ENCODE measurements at places on chromosomes 7 and 10. TPM values are rescaled to one million over a fixed set of nuclear protein-coding genes. Genes with fewer than 3 reads are reported as not detected.

DNA sequence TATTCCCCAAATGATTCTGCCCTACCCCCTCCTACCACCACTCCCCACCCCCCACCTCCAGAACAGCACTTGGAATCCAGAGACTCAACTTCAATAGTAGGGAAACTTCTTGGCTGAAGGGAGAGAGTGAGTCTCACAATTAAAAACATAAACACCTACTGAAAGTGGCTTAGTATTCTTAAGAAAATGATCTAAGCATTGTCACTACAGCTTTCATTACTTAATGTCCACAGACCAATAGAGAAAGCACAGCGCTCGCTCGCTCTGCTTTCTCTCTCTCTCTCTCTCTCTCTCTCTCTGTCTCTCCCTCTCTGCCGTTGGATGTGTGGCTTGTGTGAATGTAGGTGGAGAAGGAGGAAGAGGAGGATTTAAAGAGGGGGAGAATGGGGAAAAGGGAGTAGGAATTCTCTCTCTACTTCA lies 1.5 kb upstream of the SEMA3A start:
- no peaks in the 10 kb centered on the region for H3K4me1 ChIP-seq
- no peaks in the 10 kb centered on the region for H3K36me3 ChIP-seq
- no peak overlapping the region for H3K4me3 ChIP-seq
- no peak for DNase-seq

DNA sequence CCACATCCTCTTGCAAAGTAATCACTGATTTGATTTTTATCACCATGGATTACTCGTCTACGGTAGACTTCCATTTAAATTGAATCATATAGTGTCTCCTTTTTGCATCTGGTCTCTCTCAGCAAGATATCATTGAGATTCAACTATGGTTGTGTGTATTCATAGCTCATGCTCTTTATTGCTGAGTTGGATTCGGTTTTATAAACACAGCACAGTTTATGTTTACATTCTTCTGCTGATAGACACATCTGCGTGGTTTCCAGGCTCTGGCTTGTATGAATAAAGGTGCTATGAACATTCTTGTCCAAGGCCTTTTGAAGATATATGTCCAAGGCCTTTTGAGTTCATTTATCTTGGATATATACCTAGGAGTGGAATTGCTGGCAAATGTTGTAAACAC lies 356.5 kb upstream of the CELF2 start:
- no peaks in the 10 kb centered on the region for H3K36me3 ChIP-seq
- peaks cover 12% of the 10 kb centered on the region for H3K27me3 ChIP-seq
- no peak overlapping the region for H3K4me3 ChIP-seq
- no peaks in the 10 kb centered on the region for H3K4me1 ChIP-seq

GRCh38 chr10:130516141-130516735 lies 380.0 kb downstream of the GLRX3 start:
- no peaks in the 10 kb centered on the region for H3K27me3 ChIP-seq
- no peak overlapping the region for H3K27ac ChIP-seq
- H3K4me1 ChIP-seq: no peaks in the 10 kb centered on the region
- H3K36me3 ChIP-seq: no peaks in the 10 kb centered on the region

- no peak overlapping the region for H3K4me3 ChIP-seq
- H3K27me3 ChIP-seq: peaks cover 49% of the 10 kb centered on the region
These were observed 107.0 kb upstream of the INSIG1 start for GRCh38 chr7:155190688-155191087.

The TMEM270 gene
- total RNA-seq: 0.72 TPM

The ICA1 gene
- 33.8 TPM for total RNA-seq

- no peak for DNase-seq
- H3K4me1 ChIP-seq: no peaks in the 10 kb centered on the region
- H3K27me3 ChIP-seq: peaks cover 8% of the 10 kb centered on the region
- no peak overlapping the region for H3K4me3 ChIP-seq
These were observed 9.9 kb upstream of the PSMG3 start for GRCh38 chr7:1579481-1580421.

DNA sequence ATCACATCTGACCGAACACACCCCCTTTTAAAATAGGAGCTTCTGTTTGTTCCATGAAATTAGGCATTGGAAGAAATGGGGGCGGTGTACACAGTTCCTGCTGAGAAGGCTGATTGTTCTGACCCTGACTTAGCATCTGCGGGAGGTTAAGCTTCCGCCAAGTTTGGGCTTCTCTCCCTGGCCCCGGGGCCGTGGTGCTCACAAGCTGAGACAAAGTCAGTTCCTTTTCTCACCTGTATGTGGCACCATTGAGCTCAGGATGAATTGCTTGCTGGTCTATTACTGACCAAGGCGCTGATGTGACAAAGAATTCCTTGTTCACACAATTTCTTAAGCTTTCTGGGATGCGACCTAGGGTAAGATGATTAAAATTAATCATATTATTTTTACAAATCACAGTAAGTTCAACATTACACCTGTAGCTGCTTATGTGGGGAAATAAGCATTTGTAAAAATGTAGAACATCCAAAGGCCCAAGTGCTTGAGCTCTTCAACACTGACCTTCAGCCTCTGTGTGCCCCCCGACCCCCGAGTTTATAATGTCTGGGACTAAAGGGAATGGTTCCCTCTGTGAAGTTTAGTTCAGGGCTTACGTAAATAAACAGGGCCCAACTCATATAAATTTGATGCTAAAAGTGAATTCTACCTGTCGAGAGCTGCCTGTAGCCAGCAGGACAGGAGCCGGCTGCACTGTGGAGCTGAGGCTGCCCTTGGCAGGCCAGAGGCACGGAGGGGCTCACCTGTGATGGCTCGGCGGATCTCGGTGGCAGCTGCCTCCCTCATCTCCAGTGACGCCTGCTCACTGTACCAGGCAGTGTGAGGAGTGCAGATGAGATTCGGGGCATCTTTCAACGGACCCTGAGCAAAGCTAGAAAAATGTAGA lies 50.8 kb downstream of the ZRANB1 start:
- H3K4me3 ChIP-seq: no peak overlapping the region
- no peak for DNase-seq
- H3K27ac ChIP-seq: no peak overlapping the region
- H3K4me1 ChIP-seq: no peaks in the 10 kb centered on the region
- no peaks in the 10 kb centered on the region for H3K36me3 ChIP-seq
- no peaks in the 10 kb centered on the region for H3K27me3 ChIP-seq

The ZNF425 gene
- 5.2 TPM for total RNA-seq

DNA sequence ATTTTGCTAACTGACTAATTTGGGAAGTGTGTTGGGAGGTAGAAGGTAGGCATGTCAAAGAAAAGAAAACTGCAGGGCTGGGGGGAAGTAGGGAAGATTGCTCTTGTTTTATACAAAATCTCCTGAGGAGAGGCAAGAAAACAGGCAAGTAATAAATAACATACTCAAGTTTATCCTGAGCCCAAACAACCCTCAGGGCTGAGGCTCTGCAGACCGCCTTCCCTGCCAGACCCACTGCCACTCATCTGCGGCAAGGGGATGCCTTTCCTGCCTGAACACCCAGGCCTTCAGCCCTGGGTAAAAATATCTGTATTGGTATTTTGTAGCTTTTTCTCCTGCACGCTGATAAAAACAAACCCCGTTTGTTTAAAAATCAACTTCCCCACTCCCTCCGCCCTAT lies 399.8 kb upstream of the NFE2L3 start:
- H3K4me3 ChIP-seq: no peak overlapping the region
- no peaks in the 10 kb centered on the region for H3K36me3 ChIP-seq
- H3K27ac ChIP-seq: no peak overlapping the region
- no peaks in the 10 kb centered on the region for H3K4me1 ChIP-seq
- H3K27me3 ChIP-seq: peaks cover 73% of the 10 kb centered on the region

DNA sequence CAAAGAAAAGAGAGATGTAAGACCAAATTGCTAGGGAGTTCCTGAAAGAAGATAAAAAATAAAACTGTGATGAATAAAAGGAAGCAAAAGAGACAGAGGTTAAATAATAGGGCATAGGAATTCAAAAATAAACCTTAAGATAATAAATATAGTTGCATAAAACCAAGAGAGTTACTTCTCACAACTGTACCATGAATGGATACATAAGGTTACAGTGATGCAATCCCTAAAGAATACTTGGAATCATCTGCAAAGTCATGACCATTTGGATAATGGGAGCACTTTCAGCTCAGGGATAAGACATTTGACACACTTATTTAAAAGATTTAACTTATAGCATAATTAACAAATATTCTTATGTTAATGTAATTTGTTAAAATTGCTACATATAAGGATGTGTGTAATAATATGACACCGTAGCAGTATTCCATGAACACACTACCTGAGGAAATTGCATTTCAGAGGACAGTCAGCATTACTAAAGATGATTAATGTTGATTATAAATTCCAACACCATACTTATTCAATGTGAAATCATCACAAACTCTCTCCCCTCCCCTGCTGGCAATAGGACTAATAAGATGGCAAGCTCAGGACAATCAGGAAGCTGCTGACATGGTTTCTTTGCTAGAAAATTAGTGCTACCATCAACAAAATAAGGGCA lies 202.1 kb upstream of the AKR1E2 start:
- H3K27ac ChIP-seq: no peak overlapping the region
- no peak for DNase-seq
- no peaks in the 10 kb centered on the region for H3K27me3 ChIP-seq
- no peak overlapping the region for H3K4me3 ChIP-seq
- no peaks in the 10 kb centered on the region for H3K36me3 ChIP-seq
- no peaks in the 10 kb centered on the region for H3K4me1 ChIP-seq

DNA sequence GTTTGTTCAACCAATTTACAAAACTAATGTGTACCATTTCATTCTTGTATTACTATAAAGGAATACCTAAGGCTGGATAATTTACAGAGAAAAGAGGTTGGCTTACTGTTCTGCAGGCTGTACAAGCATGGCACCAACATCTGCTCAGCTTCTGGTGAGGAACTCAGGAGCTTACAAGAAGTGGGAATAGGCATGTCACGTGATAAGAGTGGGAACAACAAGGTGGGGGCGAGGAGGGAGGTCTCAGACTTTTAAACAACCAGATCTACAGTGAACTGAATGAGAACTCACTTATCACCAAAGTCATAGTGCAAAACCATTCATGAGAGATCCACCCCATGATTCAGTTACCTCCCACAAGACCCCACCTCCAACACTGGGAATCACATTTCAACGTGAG lies 1178.0 kb downstream of the REEP3 start:
- no peak overlapping the region for H3K4me3 ChIP-seq
- no peak for DNase-seq
- H3K27ac ChIP-seq: no peak overlapping the region
- H3K27me3 ChIP-seq: no peaks in the 10 kb centered on the region

- no peaks in the 10 kb centered on the region for H3K4me1 ChIP-seq
- no peaks in the 10 kb centered on the region for H3K36me3 ChIP-seq
- H3K4me3 ChIP-seq: no peak overlapping the region
- no peak for DNase-seq
These were observed 967 bp upstream of the GLI3 start for GRCh38 chr7:42237811-42238541.

DNA sequence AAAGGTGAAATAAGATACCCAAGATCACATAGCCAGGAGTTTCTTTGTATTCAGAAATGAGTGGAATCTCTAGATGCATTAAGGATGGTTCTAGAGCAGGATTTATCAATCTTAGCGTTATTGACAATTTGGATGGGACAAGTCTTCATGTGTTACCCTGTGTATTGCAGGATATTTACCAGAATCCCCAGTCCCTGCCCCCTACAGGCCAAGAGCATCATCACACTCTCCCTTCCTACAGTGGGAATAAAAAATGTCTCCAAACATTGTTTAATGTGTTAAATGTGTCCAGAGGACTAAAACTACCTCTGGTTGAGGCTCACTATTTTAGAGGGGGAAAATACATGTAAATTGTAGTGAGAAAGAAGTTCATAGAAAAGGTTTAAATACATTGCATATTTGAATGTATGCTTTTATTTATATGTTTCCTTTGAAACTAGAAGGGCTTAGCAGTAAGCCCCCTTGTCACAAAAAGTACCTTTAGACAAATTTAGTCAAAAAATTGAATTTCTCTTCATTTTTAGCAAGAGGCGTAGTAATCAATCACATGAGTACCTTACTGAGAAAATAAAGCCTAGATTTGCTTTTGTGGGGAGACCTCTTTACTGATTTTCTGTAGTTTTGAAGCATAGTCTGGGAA lies 141.2 kb downstream of the MLLT10 start:
- peak; percentile 3 for DNase-seq
- no peaks in the 10 kb centered on the region for H3K36me3 ChIP-seq
- H3K27ac ChIP-seq: no peak overlapping the region

The WEE2 gene
- total RNA-seq: not detected

DNA sequence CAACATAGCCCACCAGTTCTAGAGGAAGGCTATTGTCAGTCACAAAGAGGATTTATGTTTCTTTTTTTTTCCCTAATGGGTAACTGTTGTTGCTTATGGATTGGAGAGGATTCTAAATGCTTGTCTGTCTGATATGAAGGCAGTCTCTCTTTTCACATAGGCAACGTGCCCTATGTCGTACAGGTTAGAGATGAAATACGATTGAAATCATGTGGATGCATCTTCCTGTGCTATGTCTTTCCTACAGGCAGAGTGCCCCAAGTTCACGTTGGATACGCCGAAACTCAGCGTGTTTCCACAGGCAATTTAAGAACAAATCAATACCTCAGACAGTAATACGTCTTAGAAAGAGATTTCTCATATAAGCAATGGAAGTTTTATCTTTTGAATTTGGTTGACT lies 93.8 kb downstream of the CELF2 start:
- no peak for DNase-seq
- no peaks in the 10 kb centered on the region for H3K4me1 ChIP-seq
- H3K4me3 ChIP-seq: no peak overlapping the region

- no peaks in the 10 kb centered on the region for H3K4me1 ChIP-seq
- no peak overlapping the region for H3K27ac ChIP-seq
- no peak overlapping the region for H3K4me3 ChIP-seq
These were observed 151.5 kb upstream of the TARP start for GRCh38 chr7:38424750-38425463.

GRCh38 chr10:13587391-13587790 lies 626 bp downstream of the PRPF18 start:
- DNase-seq: no peak
- H3K4me3 ChIP-seq: peak overlapping the region; percentile 63
- H3K27me3 ChIP-seq: peaks cover 17% of the 10 kb centered on the region
- 0 out of 2 replicates have a peak, but pooled peaks cover 6% of the 10 kb centered on the region for H3K4me1 ChIP-seq
- no peak overlapping the region for H3K27ac ChIP-seq

DNA sequence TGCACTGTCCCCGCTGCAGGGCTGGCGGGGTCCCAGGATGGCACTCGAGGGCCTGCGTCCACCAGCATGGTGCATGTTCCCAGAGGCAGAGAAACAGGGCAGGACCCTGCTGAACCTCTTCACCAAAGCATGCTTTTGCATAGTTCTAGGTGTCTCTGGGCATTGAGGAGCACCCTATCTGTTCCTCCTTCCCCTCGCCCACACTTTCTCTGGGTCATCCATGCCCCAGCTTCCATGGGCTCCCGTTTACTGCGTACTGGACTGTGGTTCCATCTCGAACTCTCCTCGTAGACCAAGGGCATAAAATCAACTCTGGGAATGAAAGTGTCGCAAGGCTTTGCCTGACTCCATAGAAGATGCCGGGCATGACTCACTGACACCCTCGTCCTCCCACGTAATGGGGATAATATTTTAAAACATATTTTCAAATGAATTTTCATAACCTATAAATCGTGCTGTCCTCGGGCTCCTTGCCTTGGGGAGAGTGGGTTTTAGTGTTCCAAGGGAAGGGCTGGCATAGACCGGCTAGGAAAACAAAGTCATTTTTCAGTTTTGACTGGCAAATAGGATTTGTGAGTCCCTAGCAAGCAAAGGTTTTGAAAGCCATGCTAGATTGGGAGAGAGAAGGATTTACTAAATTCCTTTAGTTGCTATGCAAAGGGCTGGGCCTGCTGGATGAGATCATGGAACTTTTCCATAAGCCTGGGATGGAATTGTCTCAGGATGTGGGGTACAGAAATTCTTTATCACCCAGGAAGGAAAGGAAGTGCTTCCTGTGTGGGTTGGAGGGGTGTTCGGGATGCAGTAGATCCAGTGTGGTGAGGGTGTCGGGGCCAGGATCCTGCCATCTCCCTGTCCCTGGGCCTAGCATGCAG lies 498.7 kb upstream of the MKI67 start:
- H3K27ac ChIP-seq: no peak overlapping the region
- peaks cover 34% of the 10 kb centered on the region for H3K27me3 ChIP-seq
- no peak for DNase-seq
- H3K4me3 ChIP-seq: no peak overlapping the region
- H3K36me3 ChIP-seq: no peaks in the 10 kb centered on the region
